ENCODE measurements at places on chromosomes 2 and 18.
A peak's percentile ranks its signal among the peaks of the same experiment; 100 is the strongest.

DNA sequence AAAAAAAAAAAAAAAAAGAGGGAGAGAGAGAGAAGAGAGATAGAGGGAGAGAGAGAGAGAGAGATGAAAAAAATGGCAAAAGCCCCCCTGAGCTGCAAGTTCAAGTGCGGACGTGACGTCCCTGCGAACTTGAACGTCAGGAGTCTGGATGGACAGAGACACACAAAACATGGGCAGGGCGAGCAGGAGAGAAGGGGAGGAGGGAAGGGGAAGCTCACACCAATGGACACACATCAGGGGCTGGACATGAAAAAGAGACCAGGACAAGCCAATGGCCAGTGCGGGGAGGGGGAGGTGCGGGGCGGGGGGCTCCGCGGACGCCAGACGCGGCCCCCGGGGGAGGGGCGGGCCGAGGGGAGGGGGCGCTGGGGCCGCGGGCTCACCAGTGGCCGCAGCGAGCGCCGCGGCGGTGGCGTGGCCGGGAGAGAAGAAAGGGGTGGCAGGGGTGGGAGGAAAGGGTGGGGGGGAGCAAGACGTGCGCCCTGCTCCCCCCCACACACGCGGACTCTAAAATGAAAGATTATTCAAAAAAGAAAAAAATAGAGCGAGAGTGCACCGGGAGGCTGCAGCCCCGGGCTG lies at the start of gene BCL11A:
Gene BCL11A (minus strand): TSS at position 160 of the 579 bp plus-strand sequence. CDS start 384 bp downstream, outside the sequence.
- peak; percentile 59 for DNase-seq

GRCh38 chr2:240310201-240310600 lies 125.3 kb upstream of the GPC1 start:
- DNase-seq = no peak

- no peak for DNase-seq
Measured at GRCh38 chr2:218187296-218188015, 20.7 kb upstream of the CXCR1 start.

DNA sequence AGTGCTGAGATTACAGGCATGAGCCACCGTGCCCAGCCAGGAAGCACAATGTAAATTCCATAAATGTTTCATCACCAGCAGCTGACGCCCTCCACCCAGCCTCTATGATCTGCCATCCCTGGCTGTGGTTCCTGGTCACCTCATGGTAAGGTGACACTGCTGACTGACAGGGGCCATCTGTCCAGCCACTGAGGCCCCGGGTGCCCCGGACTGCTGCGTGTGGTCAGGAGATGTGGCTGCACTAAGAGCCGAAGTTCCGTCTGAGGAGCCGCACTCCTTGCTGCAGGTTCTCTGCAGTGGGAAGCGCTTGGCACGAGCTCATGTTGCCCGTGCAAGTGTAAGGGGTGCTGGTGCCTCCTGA lies 10.9 kb downstream of the NTSR2 start:
- no peak for DNase-seq

DNA sequence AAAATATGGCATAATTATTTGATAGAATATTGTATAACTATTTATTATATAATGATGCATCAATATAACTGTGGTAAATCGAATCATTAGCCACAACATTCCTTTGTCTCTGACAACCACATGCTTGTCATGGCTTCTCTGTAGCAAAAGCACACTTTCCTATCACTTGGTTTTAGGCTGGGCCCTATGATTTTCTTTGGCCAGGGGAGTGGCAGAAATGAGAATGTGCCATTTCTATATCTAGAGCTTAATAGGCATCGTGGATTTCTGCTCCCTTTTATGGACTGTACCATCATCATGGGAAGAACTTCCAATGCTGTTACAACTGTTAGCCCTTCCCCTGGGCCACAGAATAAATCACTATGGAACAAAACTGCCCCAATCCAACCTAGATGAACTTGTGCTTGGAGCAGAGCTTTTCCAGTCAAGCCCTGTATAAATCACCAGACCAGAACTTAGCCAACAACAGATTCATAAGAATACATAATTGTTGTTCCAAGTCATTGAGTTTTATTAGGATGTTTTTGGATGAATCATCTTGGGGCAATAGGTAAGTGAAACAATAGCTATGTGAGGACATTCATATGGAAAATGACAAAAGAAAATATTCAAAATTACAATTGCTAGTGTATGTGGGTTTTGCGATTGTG lies 715.8 kb downstream of the ERBB4 start:
- DNase-seq = no peak

DNA sequence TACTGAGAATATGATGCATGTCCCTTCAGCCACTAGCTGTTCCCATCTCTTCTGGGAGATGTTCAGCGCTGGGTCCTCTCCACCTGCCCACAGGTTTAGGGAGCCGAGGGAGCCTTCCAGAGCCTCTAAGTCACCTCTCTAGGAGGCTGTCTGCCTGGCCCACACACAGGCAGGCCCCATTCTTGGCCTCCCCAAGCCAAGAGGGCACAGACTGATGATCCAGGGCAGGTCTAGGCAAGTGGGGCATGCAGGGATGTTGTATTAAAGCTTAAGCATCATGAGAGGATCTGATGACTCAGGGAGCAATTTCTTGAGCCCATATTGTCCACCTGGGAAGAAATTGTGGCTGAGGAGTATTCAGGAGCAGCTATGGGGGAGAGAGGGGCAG lies 19.9 kb downstream of the TMSB10 start:
- no peak for DNase-seq

- DNase-seq = no peak
Measured at GRCh38 chr2:113675875-113676274, 48.8 kb downstream of the RABL2A start.

- no peak for DNase-seq
Measured at GRCh38 chr2:31246184-31246852, 12.4 kb downstream of the EHD3 start.

DNA sequence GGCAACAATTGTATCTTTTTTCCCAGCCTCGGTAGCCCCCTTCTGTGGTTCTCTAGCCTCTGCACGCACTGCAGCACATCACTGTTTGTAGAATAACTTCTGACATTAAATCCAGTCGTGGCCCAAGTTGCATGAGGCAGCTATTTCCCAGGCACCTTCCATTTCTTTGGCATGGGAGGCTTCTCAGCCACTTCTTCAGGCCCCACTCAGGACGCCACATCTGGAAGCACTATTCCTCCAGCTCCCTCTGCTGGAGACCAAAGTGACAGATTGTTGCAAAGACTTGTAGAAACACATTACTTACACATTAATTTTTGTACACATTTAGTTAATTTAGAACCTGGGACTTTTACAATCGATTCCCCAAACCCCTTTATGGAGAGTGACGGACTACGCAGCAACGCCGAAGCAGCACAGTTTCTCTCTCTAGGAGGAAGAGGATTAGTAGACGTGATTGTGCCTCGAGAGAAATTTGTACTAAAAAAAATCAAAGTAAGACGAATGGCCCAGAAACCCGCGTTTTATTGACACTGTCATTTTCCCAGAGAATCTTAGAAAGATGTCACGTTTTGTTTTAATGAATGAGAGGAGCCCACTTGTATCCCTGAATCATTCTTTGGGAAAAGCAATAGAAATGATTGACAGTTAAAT lies 57.8 kb upstream of the RGPD5 start:
- no peak for DNase-seq

- DNase-seq = no peak
Measured at GRCh38 chr2:132782176-132782783, 112.3 kb upstream of the LYPD1 start.

DNA sequence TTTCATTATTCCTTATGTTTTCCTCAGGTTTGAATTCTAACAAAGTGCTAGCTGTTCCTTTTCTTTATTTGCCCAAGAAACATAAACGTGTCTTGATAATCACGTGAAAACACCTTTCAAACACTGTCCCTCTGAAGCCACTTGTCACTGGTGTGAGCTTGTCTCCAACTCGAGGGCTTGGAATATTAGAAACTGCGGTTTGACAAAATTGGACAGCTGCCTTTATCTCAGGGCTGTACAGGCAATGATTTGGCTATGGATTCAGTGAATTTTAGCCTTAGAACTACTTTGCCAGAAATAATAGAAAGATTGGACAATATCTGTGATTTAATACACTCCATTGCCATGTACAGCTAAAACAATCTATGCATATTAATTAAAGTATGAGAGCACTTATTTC lies 763.0 kb upstream of the ACVR2A start:
- DNase-seq = no peak

- DNase-seq = no peak
Measured at GRCh38 chr2:240899468-240899865, 3.5 kb upstream of the MAB21L4 start.

GRCh38 chr18:60248336-60249330 lies 123.9 kb downstream of the MC4R start:
- DNase-seq = no peak

DNA sequence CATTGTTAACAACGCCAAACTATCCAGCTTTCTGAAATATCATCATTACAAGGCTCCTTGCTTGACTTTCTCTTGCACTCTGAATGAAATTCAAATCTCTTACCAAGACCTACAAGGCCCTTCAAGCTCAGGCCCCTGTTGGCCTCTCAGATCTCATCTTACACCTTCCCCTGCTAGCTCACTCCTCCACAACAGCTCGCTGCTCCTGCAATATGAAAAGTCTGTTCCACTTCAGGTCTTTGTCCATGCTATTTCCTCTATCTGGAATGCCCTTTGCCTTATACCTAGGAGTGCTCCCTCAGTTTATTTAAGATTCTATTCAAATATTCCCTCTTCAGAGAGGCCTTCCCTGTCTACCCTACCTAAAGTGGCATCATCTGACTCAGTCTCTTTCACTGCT lies 91.7 kb downstream of the SESTD1 start:
- DNase-seq = no peak

- no peak for DNase-seq
Measured at GRCh38 chr2:176370467-176371171, 101.4 kb downstream of the MTX2 start.
